ENCODE measurements at places on chromosomes 16 and 17.

DNA sequence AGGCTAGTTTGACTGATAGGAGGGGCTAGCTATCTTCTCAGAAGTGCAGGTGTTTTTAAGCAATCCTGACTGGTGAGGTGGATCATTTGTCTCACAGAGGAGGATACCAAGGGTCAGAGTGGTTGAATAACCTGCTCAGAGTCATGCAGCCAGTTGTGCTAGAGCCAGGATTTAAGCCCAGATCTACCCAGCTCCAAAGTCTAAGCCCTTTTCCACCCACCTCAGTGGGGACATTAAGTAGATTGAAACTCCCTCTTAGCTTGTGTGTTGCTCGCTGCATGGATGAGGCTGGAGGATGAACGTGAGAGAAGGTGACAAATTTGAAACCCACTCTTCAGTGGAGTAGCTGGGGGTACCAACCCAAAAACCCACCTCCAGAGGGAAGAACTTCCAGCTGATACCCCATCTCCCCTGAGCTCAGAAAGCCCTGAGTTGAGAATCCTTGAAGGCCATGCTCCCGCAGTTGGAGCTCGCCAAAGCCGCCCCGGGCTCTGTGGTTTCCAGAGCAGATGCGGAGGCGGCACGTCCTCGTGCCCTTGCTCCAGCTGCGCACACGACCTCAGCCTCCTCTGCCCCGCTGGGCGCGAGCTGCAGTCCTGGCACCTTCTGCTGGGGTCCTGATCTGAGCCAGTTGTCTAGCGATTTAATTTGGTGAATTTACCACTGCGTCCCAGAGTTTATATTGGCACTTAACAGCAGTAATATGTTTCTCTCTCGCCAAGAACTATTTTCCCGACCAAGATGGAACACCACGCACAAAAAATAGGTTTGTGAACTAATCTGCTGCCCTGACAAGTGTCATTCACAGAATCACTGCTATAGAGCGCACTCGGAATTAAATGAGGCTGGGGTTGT is 159.5 kb downstream of the CCDC182 start:
- DNase-seq: no peak

DNA sequence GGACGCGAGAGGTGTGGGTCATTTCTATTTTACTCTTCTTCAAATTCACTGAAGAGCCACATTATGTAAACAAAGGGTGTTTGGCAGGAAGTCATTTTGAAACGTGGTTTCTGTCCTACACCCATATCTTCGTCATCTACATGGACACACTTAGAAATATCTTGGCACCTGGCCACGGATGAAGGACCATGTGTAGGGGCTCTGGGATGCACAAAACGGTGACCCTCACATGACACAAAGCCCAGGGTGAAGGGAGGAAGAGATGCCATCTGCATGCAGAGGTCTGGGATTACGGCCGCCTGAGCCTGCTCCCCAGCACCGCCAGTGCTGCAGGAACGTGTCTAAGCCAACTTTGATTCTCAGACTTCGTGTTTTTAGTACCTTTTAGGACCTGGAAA is 130.2 kb upstream of the CHMP6 start:
- DNase-seq: peak; percentile 70

DNA sequence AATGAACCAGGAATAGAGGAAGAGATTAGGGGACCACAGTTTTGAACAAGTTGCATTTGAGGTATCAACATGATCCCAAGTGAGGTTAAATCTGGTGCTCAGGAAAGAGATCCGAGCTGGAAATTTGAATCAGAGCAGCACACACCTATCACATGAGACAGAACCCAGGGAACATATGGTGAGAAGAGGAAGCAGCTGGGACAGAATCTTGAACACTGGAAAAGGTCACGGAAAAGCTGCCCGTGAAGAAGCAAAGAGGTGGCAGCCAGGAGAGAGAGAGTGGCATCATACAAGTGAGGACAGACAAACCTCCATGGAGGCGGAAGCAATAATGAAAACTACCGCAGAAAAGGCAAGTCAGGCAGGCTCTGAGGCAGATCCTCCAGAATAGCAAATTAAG is 36.1 kb downstream of the USP31 start:
- DNase-seq: no peak

DNA sequence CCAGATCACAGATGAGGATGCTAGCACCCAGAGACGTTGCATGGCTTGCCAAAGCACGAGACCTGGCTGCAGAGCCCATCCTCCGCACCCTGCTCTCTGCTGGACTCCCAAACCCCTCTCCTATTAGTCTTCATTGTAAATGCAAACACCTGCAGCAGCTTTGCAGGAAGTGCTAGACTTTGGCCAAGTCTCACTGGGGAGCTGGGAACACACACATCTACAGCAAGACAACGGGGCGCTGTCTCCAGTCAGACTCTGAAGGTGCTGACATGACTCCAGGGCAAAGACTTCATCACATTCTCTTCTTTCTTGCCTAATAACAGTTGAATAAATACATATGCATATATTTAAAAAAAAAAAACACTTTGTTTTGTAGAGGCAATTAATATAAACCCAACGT is 43.8 kb downstream of the CYTH1 start:
- no peak for DNase-seq

DNA sequence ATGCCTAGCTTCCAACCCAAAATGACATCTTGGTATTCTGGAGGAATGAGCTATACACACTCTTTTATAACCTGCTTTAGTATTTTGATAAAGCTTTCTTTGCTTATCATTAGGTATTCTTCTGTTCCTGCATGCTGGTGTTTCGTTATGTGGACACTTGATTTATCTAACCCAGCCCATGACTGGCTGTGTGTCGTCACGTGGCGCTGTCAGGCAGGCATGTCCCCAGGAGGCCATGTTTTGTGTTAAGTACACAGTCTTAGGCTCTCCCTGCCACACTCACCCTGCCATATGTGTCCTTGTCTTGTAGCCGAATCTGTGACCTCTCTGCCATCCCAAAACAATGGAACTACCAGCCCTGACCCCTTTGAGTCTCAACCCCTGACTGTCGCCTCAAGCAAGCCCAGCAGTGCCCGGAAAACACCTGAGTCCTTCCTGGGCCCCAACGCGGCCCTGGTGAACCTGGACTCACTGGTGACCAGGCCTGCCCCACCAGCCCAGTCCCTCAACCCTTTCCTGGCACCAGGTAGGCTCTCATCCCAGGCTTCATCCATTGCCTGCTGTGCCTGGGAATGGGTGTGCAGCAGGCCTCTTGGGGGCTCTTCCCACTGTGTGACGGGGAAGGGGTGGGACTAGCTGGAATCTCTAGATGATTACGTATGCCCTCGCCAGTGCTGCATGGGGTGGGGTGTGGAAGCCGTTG is 30.8 kb downstream of the B9D1 start:
- no peak for DNase-seq

- DNase-seq: peak; percentile 24
Measured at GRCh38 chr17:77376795-77377709, 236.3 kb downstream of the SEC14L1 start.

DNA sequence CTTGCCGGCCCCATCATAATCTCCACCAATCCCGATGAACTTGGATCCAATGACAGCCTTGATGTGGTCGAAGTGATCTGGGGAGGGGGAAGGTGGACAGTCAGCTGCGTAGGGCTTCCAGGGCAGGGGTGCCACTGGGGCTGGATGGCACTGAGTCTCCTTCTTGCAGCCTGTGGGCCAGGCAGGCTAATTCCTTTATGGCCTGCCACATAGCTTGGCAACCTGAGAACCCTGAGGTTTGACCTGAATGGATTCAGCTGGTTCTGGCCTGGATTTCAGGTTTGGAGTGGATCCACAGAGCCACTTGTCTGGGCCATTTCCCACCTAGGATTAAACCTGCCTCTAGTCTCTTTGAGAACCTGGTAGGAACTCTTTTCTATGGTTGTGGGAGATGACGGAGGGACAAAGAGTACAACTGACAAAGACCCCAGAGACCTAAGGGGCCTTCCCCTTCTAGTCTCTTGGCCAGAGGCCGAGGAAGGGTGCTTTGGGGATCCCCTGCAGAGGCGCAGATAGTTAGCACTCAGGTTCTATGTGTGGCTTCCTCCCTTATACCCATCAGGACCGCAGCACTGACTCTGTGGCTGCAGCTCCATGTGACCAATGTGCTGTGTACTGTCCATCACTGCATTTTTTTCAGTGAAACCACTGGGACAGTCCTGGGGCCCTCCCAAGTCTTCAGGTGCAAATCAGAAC is 9.2 kb upstream of the DPEP3 start:
- DNase-seq: no peak

DNA sequence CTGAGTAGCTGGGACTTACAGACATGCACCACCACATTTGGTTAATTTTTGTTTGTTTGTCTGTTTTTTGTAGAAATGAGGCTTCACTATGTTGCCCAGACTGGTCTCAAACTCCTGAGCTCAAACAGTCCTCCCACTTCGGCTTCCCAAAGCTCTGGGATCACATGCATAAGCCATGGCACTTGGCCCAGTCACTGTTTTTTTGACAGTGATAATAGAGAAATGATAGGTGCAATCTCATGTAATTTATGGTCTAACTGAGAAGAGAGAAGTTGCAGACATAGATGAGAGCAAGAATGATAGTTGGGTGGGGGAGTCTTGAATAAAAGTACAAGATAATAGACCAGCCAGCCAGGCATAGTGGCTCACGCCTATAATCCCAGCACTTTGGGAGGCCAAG is 89.7 kb upstream of the TNRC6A start:
- no peak for DNase-seq

- no peak for DNase-seq
Measured at GRCh38 chr17:31654936-31655335, 204.1 kb downstream of the COPRS start.

DNA sequence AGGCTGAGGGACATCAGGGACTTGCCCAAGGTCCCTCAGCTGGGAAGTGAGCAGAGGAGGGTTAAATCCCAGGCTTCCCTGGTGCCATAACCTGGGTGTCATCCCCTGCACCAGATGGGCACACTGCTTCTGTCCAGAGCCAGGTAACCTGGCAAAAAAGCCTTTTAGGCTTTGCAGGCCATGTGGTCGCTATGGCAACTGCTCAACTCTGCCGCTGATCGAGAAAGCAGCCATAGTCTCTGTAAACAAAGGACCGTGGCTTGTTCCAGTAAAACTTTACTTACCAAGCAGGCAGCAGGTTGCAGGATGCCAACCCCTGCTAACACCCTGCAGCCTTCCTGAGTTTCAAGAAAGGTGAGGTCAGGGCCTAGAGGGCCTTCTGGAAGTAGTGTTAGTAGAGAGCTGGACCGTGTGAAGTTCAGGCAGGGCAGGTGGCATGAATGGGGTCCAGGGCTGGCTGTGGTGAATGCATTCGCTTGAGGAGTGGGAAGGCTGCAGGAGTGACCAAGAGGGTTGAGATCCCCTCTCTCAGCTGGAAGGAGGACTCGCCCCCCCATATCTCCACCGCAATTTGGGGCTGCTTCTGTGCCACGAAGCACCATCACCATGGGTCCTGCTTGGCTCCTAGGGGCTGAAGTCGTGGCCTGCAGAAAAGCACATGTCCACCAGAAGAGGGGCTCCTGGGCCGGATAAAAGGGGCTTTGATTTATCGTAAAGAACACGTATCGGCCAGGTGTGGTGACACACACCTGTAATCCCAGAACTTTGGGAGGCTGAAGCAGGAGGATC is 91.3 kb downstream of the SOCS1 start:
- no peak for DNase-seq

- no peak for DNase-seq
Measured at GRCh38 chr16:55301385-55302008, 22.5 kb upstream of the IRX6 start.

DNA sequence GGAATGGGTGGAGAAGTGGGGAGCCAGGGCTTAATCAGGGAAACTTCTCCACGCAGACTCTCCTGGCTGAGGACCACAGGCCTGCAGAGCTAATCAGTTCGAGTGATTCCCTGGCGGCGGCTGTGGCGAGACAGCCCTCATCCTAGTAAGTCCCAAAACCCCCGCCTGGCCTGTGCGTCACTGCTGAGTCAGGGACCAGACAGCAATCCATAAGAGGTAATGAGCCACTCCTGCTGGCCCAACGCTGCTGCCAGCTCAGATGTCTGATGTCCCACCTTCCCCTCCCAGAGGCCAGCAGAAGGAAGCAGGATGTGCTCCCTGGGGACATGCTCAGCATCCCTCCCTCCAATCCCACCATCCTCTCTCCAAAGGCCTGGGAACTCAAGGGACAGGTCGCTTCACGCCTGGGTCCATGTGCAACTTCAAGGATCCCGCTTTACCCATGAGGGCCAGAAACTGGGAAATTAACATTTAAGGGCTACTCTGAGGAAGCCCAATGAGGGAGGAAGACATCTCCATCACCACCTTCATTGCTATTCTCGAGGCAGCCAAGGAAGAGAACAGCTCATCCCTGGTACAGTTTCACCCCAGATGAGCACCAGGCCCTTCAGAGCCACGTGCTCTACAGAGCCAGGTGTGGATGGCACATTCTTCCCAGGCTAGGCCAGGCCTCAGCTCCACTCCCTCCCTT is 7.9 kb downstream of the ACLY start:
- no peak for DNase-seq

GRCh38 chr17:14670861-14671260 is 370.0 kb downstream of the HS3ST3B1 start:
- DNase-seq: no peak

GRCh38 chr16:23667355-23667659 is 11.4 kb upstream of the PLK1 start:
- DNase-seq: no peak

DNA sequence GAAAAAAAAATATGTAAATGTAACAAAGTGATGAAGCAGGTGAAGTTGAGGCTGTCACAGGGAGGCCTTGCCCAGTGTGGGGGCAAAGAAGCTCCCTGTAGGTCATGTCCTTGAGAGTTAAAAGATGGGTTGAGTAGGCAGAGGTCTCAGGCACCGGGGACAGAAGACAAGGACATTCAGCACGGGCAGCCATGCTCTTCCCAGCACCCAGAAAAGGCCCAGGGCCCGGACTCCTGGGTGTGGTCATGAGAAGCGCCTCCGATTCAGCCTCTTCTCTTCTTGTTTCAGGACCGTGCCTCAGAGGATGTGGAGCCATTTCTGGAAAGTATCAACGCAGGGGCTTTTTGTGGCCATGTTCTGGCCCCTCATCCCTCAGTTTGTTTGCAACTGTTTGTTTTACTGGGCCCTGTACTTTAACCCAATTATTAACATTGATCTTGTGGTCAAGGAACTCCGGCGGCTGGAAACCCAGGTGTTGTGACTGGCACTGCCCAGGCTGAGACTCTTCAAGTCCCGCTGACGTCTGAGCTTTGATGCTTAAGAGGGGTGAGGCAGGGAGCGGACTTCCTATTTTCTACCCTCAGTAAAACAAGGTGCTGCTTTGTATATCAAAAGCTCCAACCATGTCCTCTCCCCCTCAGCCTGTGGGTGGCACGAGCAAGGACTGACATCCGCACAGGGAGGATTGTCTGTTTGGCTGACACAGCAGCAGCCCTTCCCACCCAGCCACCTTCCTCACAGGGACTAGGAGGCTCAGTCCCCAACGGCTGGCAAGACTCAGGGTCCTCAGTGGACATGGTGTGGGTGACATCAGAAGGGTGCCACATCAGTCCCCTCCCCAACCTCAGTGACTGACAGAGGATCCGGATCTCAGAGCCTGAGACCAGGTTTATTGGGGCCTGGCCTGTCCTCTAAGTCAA is 26.5 kb downstream of the PLA2G10 start:
- no peak for DNase-seq

Measured in NCI-H2029 treated with DMSO at 0.1 percent for 48 hours (cell line).